ENCODE measurements at places on chromosomes 1 and 21.
A peak's percentile ranks its signal among the peaks of the same experiment; 100 is the strongest.

DNA sequence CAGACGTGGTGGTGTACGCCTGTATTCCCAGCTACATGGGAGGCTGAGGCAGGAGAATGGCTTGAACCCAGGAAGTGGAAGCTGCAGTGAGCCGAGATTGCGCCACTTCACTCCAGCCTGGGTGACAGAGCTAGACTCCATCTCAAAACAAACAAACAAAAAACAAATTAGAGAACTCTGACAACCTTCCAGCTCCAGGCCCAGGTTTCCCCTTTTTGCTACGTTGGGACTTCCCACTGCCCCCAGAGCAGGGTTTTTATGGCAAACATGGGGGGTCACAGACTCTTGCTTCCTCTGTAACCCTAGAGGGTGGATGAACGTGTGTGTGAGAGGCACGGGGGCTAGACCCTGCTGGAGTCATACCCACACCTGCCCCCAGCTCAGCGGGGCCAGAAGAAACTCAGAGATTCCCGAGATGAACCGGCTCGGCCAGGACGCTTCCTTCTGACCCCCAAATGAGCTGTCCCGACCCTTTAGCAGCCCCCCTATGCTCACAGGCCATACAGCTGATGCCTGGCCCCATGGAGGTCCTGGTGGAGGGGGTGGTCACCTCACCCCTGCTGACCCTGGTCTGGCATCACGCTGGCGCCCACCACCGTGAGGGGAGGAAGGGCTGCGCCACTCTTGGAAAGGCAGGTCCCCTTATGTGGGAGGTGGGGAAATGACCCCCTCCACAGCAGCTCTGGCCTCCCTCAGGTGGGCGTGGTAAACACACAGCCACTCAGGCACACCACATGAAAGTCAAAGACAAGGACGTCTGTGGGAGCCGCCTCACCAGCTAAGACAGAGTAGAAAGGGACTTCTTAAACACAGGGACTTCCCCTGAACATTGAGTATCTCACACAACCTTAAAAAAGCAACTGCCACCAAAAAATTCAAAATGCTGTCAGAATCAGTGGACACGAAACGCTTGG lies 7.1 kb downstream of the GPR157 start:
- no peak for DNase-seq

DNA sequence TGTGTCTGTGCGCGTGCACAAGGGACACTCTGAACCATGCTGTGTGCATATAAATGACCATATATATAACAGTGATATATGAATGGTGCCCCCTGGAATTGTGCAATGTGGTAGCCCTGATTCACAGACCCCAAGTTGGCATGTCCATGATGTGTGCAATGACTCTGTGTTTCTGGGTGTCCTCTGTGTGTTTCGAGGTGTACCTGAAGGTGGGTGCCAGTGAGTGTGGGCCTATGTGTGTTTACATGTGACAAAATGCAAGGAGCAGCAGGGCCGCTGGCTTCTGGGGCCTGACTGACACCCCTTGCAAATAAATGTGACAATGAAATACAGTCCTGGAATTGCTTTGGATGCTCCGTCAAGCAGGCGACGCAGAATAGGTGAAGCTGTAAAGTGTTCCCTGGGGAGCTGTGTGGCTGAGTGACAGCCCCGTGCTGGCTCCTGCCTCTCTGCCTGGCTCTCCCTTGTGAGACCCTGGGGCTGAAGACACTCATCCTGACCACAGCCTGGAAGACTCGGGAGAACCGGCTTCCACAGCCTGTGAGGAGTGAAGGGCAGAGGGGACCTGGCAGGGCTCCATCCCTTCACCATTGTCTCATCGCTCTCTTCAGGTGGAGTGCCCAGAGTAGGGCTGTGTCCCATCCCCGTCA lies 38.2 kb upstream of the CSF3R start:
- DNase-seq, result no peak

- DNase-seq, result peak; percentile 71
Observed at GRCh38 chr1:230310381-230311163, 115.6 kb downstream of the PGBD5 start.

DNA sequence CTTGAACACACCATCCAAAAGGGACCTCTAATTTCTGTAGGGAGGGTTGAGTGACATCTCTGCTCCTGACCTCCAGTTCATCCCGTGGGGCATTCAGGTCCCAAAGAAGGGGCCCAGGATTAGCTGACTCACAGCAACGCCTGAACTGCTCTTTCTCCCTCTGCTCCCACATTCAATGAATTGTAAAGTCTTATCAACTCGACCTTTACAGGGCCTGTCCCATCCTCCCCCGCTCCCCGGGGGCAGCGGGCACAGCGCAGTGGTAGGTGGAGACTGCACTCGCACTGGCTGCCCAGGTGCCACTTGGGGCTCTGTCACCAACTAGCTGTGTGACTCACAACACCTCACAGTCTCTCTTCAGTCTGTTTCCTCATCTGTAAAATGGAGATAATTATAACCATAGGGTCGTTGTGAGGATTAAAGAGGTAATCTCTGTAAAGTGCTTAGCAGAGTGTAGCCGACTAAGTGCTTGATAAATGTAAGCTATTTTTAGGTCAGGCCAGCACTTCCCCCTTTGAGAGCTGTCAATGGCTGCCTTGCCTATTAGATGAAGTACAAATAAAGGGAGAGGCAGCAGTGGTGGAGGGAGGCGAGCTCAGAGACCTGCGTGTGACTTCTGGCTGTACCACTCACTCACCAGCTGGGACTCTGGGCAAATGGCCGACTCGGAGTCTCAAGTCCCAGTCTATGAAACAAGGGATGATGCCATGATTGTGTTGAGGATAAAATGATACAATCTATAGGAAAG lies 637 bp upstream of the MYBPHL start:
- DNase-seq, result no peak

GRCh38 chr1:111148376-111148881 lies 8.4 kb downstream of the CEPT1 start:
- DNase-seq, result no peak

- no peak for DNase-seq
Observed at GRCh38 chr1:41608211-41608610, 123.7 kb upstream of the EDN2 start.

GRCh38 chr1:91736715-91737615 lies 149.0 kb downstream of the TGFBR3 start:
- no peak for DNase-seq

DNA sequence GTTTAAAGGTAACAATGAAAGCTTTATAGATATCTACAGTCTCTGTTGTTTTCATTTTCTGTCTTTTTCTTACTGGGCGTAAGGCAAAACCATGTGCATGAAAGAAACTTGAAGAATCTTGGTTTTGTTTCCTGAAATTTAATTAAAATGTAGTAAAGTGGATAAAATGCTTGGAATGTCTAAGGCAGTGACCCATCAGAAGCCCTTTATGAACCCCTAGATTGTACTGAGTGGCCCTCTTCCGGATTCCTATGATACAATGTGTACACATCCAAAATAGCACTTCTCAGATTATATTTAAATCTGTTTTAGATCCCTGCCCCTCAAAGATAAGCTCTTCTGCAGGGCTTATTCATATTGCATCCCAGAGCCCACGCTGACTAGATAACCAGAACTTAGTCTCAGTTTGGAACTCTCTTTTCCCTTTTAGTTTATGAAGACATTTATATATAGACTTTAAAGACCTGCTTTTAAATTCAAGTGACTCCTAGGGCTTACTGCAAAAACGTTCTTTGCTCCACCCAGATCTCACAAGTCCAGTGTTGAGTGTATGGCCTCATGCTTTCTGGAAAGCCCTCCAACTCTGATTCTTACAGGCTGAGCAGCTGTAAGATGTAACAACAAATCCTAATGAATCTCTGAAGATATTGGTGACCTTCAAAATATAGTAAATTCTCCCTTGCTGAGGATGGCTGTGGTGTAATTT lies 142.9 kb downstream of the LRRC7 start:
- DNase-seq, result no peak

- DNase-seq, result no peak
Observed at GRCh38 chr1:36322041-36322785, 1.2 kb downstream of the EVA1B start.

DNA sequence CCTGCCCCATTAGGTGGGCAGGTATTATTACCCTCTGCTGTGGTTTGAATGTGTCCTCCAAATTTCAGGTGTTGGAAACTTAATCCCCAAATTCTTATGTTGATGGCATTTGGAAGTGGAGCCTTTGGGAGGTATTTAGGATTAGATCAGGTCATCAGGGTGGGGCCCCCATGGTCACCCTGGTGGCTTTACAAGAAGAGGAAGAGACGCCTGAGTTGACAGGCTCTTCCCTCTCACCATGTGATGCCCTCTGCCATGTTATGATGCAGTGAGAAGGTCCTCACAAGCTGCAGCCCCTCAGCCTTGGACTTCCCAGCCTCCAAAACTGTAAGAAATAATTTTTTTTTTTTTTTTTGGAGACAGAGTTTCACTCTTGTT lies 8.8 kb upstream of the THEMIS2 start:
- DNase-seq, result peak; percentile 36

DNA sequence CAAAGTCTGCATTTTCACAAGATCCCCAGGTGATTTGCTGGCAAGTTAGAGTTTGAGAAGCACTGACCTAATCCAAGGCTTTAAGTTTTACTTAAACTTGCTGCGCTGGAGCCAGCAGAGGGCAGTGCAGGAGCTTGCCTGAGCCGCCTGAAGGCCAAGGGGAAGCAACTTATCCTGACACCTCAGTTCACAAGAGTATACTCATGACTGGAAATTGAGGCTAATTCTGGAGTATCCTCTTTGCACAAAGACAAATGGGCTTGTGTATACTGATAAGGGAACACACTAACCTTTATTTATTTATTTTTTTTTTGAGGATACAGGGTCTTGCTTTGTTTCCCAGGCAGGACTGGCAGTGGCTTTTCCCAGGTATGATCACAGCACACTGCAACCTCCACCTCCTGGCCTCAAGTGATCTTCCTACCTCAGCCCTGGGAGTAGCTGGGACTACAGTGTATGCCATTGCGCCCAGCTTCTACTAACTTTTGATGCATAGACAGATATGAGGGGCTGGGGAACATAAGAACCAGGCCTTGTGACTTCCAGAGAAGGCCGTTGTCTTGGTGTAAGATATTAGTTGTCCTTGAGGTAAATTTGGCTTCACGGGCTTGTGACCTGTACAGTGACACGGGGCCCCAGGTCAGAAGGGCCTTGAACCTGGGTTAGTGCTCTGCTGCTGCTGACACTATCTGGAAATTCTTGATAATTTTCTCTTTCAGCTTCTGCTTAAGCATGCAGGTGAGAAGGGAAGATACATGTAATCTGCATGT lies 29.0 kb upstream of the SLAMF1 start:
- DNase-seq, result peak; percentile 72

DNA sequence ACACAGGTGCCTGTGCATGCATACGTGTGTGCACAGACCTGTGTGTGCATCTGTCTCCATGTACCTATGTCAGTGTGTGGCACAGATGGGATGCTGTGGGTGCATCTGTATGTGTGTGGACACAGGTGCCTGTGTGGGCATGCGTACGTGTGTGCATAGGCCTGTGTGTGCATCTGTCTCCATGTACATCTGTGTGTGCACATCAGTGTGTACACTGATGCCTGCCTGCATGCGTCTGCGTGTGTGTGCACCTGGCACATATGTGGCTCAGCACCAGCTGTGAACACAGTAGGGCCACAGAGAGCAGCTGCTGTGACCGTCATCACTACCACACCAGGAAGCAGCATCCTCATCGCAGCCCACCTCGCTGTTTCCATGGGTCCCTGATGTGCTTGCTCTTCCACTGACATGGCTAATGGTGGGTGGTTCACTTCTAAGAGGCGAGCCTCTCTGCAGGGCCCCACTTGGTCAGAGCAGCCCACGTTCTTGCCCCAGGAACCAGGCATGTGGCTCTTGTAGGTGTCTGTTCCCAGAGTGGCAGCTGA lies 9.6 kb upstream of the SPATC1L start:
- DNase-seq, result no peak

- DNase-seq, result peak; percentile 86
Observed at GRCh38 chr1:108897865-108898720, 21.3 kb downstream of the GPSM2 start.

DNA sequence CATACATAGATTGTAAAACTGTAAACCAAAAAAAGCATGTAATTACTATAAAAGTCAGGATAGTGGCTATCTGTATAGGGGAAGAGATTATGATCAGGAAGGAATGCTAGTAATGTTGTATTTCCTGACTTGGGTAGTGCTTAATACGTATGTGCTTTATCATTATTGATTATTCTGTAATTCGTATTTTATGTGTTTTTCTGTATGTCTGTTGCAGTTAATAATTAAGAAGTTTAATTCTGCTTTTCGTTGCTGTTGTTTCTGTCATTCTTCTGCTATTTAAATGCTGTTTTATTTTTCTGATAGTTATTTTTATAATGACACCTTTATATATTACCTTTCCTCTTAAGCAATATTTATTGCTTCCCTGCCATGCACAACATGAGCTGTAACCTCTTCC lies 29.3 kb upstream of the TRIM33 start:
- no peak for DNase-seq

- DNase-seq, result no peak
Observed at GRCh38 chr1:105359457-105359856, 1609.8 kb downstream of the AMY1C start.

DNA sequence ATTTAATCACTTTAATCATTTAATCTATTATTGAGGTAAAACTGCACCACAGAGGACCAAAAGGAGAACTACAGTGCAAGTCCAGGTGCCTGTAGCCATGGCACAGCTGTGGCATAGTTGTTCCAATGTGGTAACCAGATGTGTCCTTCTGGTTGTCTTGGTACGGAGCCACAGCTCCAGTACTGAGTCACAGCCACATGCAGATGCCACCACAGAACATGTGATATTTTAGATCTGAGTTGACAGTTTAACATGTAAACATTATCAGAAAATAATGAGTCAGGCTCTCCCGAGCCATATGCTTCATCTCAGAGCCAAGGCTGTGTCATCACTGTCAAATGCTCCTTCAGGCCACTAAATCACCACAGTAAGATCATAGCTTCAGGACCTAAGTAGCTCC lies 56.4 kb upstream of the RGS7 start:
- DNase-seq, result no peak

GRCh38 chr1:8396786-8397406 lies 79.0 kb downstream of the SLC45A1 start:
- peak; percentile 43 for DNase-seq

GRCh38 chr1:107804134-107804533 lies 160.8 kb downstream of the VAV3 start:
- DNase-seq, result peak; percentile 86

DNA sequence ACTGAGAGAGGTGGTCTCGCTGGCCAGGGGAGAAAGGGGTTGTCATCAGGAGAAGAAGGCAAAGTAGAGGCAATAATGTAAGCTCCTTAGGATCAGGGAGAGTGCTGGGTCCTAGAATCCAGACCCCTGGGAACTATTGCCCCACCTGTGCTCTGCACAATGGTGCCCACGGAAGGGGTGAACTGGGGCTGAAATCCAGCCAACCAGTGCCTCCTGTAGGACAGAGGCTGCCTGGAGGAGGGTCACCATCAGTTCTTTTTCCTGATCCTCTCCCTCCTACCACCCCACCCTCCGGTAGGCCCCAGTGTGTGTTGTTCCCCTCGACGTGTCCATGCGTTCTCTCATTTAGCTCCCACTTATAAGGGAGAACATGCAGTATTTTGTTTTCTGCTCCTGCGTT lies 52.9 kb upstream of the ATP2B4 start:
- no peak for DNase-seq

- no peak for DNase-seq
Observed at GRCh38 chr1:30038134-30039025, 685.0 kb downstream of the MATN1 start.

GRCh38 chr1:6692956-6693355 lies 8.7 kb downstream of the DNAJC11 start:
- DNase-seq, result no peak
